Upper lobe of right lung (tissue), 1 donor: ENCODE measurements at places on chromosomes 7 and 10. TPM values are rescaled to one million over a fixed set of nuclear protein-coding genes. Genes with fewer than 3 reads are reported as not detected.

- no peak overlapping the region for H3K4me3 ChIP-seq
- no peak for DNase-seq
- H3K27ac ChIP-seq: no peak overlapping the region
- no peaks in the 10 kb centered on the region for H3K36me3 ChIP-seq
Observed at GRCh38 chr7:132187869-132188789, 388.1 kb downstream of the PLXNA4 start.

GRCh38 chr7:7223250-7223649 lies 40.9 kb downstream of the C1GALT1 start:
- no peak for DNase-seq
- no peaks in the 10 kb centered on the region for H3K27me3 ChIP-seq
- H3K27ac ChIP-seq: no peak overlapping the region

The PRF1 gene
- total RNA-seq: 32.3 TPM

- H3K4me1 ChIP-seq: no peaks in the 10 kb centered on the region
- H3K27ac ChIP-seq: no peak overlapping the region
- H3K36me3 ChIP-seq: no peaks in the 10 kb centered on the region
- no peak overlapping the region for H3K4me3 ChIP-seq
- no peak for DNase-seq
- H3K27me3 ChIP-seq: no peaks in the 10 kb centered on the region
Observed at GRCh38 chr7:81014266-81014665, 95.4 kb upstream of the SEMA3C start.

DNA sequence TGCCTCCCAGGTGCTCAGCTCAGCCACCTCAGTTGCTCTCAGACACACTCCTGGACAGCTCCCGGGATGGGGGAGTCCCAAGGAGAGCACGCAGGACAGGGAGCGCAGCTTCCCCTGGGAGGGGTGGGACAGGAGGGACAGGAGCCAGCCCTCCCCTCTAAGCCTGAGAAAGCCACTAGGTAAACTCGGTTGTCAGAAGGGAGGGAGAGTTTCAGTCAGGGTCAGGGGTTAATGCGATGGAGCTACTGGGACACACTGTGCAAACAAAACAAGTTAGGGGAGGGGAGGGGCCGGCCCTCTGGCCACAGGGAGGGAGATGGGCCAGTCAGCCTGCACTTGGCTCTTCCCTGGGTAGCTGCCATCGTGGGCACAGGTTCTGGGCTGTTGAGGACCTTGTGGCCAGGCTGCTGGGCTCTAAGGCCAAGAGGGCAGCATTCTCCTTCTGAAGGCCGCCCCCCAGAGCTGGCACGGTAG lies 31.1 kb downstream of the KAZALD1 start:
- H3K4me3 ChIP-seq: no peak overlapping the region
- H3K4me1 ChIP-seq: no peaks in the 10 kb centered on the region
- H3K27me3 ChIP-seq: peaks cover 40% of the 10 kb centered on the region
- H3K27ac ChIP-seq: no peak overlapping the region
- H3K36me3 ChIP-seq: no peaks in the 10 kb centered on the region
- DNase-seq: no peak

GRCh38 chr10:120253131-120253530 lies 203.9 kb upstream of the PLPP4 start:
- DNase-seq: no peak
- H3K36me3 ChIP-seq: no peaks in the 10 kb centered on the region
- H3K27me3 ChIP-seq: no peaks in the 10 kb centered on the region
- H3K4me1 ChIP-seq: no peaks in the 10 kb centered on the region
- H3K27ac ChIP-seq: no peak overlapping the region
- no peak overlapping the region for H3K4me3 ChIP-seq

DNA sequence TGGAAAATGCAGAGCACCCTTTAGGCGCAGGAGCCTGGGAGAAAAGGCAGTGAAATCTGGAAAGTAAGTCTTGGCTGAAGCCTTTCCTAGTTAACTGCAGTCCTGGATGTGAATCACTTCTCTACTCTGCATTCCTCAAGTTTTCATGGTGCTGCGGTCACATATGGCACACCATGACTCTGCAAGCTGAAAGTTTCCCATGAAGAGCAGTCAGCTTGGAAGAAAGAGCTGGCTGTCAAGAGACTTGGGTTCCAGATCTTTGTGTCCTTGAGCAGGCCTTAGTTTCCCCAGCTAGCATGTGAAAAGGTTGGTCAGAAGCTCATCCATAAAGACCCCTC lies 548.3 kb downstream of the SORCS3 start:
- H3K36me3 ChIP-seq: no peaks in the 10 kb centered on the region
- no peaks in the 10 kb centered on the region for H3K4me1 ChIP-seq
- no peaks in the 10 kb centered on the region for H3K27me3 ChIP-seq

DNA sequence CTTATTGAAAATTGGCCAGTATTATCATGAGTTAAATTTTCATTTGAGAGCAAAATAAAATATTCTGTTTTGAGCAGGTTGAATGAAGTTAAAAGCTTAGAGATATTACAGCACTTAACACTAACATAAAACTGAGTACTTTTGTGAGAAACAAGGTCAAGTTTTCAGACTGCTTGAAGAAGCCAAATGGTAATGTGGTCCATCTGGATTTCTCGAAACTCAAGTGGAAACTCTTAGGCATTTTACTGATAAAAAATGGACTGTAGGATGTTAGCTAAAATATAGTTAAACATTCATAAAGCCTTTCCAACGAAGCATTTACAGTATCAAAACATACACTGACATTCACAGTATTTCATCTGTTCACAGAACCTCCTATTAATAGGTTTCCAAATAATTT lies 528.1 kb upstream of the SEMA3D start:
- H3K27ac ChIP-seq: no peak overlapping the region
- no peak overlapping the region for H3K4me3 ChIP-seq
- DNase-seq: no peak
- H3K36me3 ChIP-seq: no peaks in the 10 kb centered on the region
- H3K27me3 ChIP-seq: no peaks in the 10 kb centered on the region

DNA sequence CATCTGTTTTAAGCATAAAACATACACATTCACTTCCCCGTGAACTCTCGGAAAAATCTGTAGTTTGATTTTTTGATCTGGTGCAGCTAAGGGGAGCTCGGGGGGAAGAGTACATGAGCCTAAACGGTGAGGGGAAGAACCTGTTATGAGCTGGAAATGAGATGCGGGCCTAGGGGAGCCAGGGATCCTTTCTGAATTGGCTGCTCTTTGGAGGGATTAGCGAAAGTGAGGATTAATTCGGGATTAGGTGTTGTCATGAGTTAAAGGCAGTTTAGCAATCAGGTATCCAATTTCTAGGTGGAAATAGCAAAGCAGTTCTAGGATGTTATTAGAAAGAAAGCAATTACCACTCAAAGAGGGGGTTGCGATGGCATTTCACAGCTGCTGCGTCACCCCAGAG lies 51.1 kb upstream of the ADARB2 start:
- no peaks in the 10 kb centered on the region for H3K27me3 ChIP-seq
- H3K27ac ChIP-seq: no peak overlapping the region
- no peak for DNase-seq
- H3K36me3 ChIP-seq: no peaks in the 10 kb centered on the region
- H3K4me1 ChIP-seq: no peaks in the 10 kb centered on the region
- no peak overlapping the region for H3K4me3 ChIP-seq

DNA sequence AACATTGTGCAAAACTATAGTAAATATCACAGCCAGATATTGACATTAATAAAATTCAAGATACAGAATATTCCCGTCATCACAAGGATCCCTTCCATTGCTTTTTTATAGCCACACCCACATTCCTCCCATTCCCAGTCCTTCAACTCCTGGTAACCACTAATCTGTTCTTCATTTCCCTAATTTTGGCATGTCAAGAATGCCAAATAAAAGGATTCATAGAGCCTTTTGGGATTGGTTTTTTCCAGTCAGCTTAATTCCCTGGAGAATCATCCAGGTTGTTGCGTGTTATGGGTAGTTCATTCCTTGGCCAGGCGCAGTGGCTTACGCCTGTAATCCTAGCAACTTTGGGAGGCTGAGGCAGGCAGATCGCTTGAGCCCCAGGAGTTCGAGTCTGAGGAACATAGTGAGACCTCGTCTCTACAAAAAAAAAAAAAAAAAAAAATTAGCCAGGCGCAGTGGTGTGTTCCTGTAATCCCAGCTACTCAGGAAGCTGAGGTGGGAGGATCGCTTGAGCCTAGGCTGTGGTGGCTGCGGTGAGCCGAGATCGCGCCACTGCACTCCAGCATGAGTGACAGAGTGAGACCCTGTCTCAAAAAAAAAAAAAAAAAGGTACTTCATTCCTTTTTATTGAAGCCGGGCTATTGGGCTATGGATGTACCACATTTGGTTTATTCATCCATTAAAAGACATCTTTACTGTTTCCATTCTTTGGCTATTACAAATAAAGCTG lies 2.7 kb downstream of the OGDH start:
- peaks cover 19% of the 10 kb centered on the region for H3K4me1 ChIP-seq
- no peak overlapping the region for H3K4me3 ChIP-seq
- no peak overlapping the region for H3K27ac ChIP-seq

- no peak overlapping the region for H3K4me3 ChIP-seq
- H3K4me1 ChIP-seq: no peaks in the 10 kb centered on the region
- H3K27me3 ChIP-seq: no peaks in the 10 kb centered on the region
- H3K27ac ChIP-seq: no peak overlapping the region
Observed at GRCh38 chr10:108454793-108455192, 1290.3 kb upstream of the SORCS1 start.

The CALCR gene
- not detected for total RNA-seq

- no peak for DNase-seq
- peaks cover 12% of the 10 kb centered on the region for H3K4me1 ChIP-seq
- no peaks in the 10 kb centered on the region for H3K27me3 ChIP-seq
- peak overlapping the region; percentile 39 for H3K27ac ChIP-seq
Observed at GRCh38 chr7:150665089-150665748, 20.3 kb upstream of the GIMAP2 start.

DNA sequence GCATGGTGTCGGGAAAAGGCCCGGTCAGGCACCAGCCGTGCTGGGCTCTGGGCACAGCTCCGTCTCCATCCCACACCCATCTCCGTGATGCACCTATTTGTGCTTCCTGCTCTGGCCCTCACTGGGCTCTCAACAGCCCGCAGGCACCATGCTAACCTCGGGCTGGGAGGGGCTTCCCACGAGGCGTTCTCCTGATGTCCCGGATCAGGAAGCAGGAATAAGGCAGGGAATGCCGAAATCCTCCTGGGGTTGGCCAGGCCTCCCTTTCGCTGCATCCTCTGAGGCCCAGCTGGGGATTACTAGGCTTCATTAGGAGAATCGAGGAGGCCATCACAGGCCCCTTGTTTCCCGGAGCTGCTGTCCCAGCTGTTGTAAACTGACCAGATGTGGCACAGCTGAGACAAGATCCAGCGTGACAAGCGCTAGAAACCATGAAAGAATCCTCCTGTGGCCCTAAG lies 72.0 kb downstream of the FAM53B start:
- H3K27me3 ChIP-seq: no peaks in the 10 kb centered on the region
- H3K4me3 ChIP-seq: no peak overlapping the region
- H3K27ac ChIP-seq: peak overlapping the region; percentile 48
- H3K36me3 ChIP-seq: no peaks in the 10 kb centered on the region
- no peak for DNase-seq

The ZNF282 gene
- total RNA-seq: 23.3 TPM

DNA sequence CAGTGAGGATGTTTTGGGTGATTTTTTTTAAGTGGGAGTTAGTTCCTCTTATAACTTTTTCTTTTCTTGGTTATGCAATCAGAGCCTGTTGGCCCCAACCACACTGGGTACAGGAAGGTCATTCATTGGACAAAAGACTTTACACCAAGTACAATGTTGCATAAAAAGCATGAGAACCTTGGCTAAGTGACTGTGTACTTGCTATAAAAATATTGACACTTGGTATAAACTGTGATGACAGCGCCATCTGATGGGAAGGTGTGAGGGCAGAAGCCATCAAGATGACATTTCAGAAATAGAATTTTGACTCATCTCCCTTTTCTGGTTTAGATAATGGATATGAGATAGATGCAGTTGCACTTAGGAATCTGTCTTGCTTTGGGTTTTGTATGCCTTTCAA lies 126.4 kb upstream of the CCDC6 start:
- H3K27ac ChIP-seq: no peak overlapping the region
- no peaks in the 10 kb centered on the region for H3K27me3 ChIP-seq
- DNase-seq: no peak

- no peaks in the 10 kb centered on the region for H3K27me3 ChIP-seq
- no peak for DNase-seq
- H3K4me1 ChIP-seq: no peaks in the 10 kb centered on the region
- no peaks in the 10 kb centered on the region for H3K36me3 ChIP-seq
- H3K27ac ChIP-seq: no peak overlapping the region
Observed at GRCh38 chr10:51109801-51110533, 35.7 kb downstream of the PRKG1 start.

The SORBS1 gene
- total RNA-seq: 50.7 TPM

The MLXIPL gene
- total RNA-seq: 11.1 TPM

DNA sequence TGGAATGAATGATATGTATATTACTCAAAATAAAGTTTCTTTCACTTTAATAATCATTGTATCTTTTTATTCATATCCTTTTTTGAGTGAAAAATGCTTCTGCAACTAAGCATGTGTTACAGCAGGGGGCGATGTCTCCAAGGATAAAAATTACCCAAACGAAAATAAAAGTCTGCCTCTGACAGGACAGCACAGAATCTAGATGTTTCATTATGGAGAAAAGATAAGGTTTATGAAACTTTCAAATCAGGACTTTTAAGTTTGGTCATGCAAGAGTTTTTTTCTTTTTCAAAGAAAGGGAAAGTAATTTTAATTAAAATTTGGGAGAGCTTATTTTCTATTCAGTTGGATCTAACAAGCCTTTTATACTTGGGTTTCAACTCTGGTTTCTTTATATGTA lies 48.4 kb downstream of the TES start:
- H3K4me3 ChIP-seq: no peak overlapping the region
- H3K36me3 ChIP-seq: peaks cover 8% of the 10 kb centered on the region
- no peak overlapping the region for H3K27ac ChIP-seq

DNA sequence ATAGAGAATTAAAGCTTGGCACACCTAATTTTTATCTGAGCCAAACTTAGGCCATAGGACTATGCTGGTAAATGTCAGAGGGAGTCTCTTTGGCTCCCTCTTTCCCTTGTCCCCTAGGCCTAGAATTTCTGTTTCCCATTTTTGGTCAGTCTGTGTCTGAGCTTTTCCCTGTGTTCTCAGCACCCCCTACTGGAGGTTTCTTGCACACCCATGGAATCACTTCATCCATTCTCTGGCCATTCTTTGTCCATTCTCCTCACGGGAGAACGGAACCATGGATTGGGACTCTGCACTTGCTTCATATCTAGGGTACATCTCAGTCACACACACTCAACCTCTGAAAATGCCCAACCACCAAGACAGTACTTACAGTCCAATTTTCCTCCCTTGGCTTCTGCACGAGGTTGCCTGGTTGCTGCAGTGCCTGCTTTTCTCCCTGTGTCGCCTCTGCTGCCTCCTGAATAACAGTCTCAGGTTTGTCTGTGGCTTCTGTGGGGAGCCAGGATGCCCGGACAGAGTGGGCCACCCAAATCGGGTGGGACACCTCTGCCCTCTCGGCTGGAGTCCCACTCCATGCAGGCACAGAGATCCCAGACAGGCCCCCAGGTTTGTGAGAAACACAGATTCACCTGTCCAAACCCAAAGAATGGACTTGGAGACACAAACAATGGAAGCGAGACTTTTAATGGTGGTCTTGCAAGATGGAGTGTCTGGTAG lies 35.1 kb upstream of the DNAH11 start:
- H3K27ac ChIP-seq: no peak overlapping the region
- H3K4me1 ChIP-seq: no peaks in the 10 kb centered on the region
- no peak for DNase-seq
- H3K36me3 ChIP-seq: no peaks in the 10 kb centered on the region
- H3K4me3 ChIP-seq: no peak overlapping the region
